ENCODE measurements at places on chromosomes 5 and 9. TPM values are rescaled to one million over a fixed set of nuclear protein-coding genes. Genes with fewer than 3 reads are reported as not detected.

LAMC3 gene
- 0.65 TPM for total RNA-seq

NTMT1 gene
- total RNA-seq, result 39.3 TPM

MSX2 gene
- 0.38 TPM for total RNA-seq

CTSV gene
- 4.3 TPM for total RNA-seq

KCTD16 gene
- 0.25 TPM for total RNA-seq

SLC38A9 gene
- 15.8 TPM for total RNA-seq

NPR3 gene
- 0.24 TPM for total RNA-seq

Data from activated T-cell treated with anti-CD3 and anti-CD28 coated beads, Interleukin-2, amount 50 U/mL, for 72 hours (primary cell).